Activated T-helper 17 cell treated with anti-CD3 and anti-CD28 coated beads, Interleukin-2, amount 50 U/mL, for 72 hours (primary cell): ENCODE measurements at places on chromosomes 1 and 21. TPM values are rescaled to one million over a fixed set of nuclear protein-coding genes. Genes with fewer than 3 reads are reported as not detected.

Gene TAL1
- total RNA-seq: not detected

Gene NID1
- 0.09 TPM for total RNA-seq

Gene OR2AK2
- not detected for total RNA-seq

Gene OLFM3
- not detected for total RNA-seq

Gene LCK
- 228 TPM for total RNA-seq

Gene OR2L8
- total RNA-seq: not detected

Gene CCDC17
- total RNA-seq: 4.4 TPM

Gene PTGER3
- total RNA-seq: not detected

Gene ERG
- not detected for total RNA-seq

Gene HCRTR1
- not detected for total RNA-seq

Gene ANKRD34A
- total RNA-seq: 4.6 TPM

Gene ZSWIM5
- total RNA-seq: 1.9 TPM

Gene IGSF3
- 10.0 TPM for total RNA-seq

Gene CNN3
- total RNA-seq: 0.93 TPM

Gene PLA2G4A
- 0.22 TPM for total RNA-seq

Gene CCDC181
- total RNA-seq: not detected

Gene SPATA1
- 0.65 TPM for total RNA-seq

Gene RNF186
- not detected for total RNA-seq
